MV-4-11 (cell line): ENCODE measurements at places on chromosomes 16 and 17.
A peak's percentile ranks its signal among the peaks of the same experiment; 100 is the strongest.

- DNase-seq, result no peak
Observed at GRCh38 chr16:21060027-21060510, 90.6 kb downstream of the DNAH3 start.

DNA sequence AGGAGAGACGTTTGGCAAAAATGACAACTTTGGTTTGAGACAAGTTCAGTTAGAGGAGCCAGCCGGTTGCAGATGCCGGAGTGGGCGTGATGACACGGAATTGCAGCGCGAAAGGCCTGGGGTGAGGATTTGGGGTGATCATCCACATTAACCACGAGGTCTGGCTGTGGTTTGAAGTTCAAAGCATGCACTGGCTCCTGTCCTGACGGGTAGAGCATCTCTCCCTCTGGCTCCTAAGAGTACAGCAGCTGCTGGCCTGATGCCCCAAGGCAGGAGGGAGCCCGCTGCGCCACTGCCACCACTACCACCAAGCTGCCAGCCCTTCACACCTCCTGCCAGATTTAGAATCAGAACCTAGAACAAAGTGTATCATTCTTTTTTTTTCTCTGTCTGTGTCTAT is 3.7 kb downstream of the RHBDL3 start:
- peak; percentile 77 for DNase-seq

- DNase-seq, result peak; percentile 38
Observed at GRCh38 chr17:61583242-61583641, 7.8 kb downstream of the NACA2 start.

DNA sequence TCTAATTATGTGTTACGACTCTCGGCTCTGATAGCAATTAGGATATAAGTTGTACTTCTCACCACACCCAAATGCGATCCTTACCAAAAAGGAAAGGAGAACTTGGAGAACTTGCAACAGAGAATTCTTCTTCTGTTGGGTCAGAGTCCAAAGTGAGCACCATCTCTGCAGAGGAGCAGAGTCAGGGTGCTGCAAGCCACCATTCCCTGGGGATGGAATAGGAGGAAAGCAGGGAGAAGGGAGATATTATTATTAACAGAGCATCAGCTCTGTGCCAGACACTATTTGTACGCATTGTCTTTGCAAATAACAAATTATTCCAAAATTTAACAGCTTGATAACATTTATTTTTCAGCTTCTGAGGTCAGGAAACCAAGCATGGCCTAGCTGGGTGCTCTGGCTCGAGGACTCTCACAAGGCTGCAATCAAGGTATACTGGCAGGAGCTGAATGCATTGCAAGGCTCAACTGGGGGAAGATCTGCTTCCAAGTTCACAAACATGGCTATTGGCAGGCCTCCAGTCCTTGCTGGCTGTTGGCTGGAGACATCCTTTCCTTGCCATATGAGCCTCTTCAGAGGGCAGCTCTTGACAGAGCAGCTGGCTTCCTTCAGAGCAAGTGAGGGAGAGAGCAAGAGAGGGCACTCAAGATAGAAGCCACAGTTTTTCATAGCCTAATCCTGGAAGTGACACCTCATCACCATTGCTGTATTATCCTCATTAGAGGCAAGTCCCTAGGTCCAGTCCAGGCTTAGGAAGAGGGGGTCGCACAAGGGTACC is 296.2 kb upstream of the CDH5 start:
- DNase-seq, result no peak

GRCh38 chr16:52494621-52495020 is 52.3 kb downstream of the TOX3 start:
- DNase-seq, result no peak

GRCh38 chr16:65808790-65809189 is 557.7 kb upstream of the CDH5 start:
- DNase-seq, result no peak

DNA sequence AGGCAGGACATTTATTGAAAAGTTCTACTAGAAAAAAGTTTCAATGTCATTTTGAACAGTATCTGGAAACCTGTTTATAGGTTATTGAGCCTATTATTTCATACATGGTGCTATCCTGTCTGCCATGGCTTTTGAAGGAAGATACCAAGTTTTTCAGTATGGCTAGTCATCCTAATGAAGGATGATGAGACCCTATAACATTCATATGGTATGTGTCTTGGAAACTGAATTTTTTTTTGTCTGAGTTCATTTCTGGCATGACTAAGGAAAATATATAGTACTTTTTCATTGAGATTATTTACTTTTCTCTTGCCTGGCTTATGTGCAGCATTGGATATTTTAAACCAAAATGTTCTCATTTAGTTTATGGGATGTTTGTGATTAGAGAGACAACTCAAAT is 30.2 kb downstream of the CLTC start:
- no peak for DNase-seq

DNA sequence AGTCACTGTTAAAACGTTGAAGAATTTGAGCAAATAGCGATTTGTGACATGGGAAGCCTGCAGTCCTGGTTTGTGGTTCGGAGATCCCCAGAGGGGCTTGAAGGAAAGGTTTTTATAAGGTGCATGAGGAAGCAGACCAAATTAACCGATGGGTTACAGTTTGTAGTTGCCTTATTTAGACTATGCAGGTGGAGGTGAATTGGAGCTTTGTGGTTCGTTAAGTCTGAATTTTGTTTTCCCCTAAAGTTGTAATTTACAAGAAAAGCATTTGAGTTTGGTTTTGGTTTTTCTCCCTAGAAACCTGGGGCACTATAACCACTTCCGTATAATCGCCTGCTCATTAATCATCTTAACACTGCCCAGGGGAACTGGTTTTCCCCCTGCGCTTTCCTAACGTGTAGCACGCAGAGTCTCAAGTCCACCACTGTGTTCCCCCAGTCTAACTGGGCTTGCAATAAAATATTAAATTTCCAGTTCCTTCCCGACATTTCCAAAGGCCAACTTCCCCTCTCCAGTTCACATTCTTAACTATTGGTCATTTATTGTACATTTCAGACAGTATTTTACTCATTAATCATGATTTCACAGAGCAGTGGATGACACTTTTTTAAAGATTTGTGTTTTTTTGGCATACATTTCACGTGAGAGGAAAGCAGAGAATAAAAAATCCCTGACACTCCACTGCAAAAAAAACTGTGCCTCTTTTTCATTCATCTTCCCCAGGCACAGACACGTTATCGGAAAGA is 932 bp downstream of the ZNF267 start:
- DNase-seq, result peak; percentile 82

GRCh38 chr16:54986409-54986808 is 55.7 kb downstream of the IRX5 start:
- no peak for DNase-seq

DNA sequence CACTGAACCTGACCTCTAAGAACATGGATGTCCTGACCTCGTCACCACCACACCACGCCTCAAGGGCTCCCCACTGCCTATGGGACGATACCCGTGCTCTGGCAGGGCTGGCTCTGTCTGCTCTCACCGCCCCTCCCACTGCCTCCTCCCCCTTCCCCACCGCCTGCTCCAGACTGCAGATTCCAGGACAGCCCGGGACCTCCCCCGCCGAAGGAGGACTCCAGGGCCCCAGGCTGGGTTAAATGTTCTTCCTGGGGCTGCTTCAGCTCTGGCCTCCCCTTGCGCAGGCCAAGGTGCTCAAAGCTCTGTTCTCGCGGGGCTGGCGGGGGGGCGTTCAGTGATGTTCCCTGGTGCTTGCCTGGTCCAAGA is 3.1 kb downstream of the NPW start:
- DNase-seq, result no peak

GRCh38 chr17:50283714-50284113 is 9.4 kb downstream of the TMEM92 start:
- no peak for DNase-seq

- DNase-seq, result no peak
Observed at GRCh38 chr17:76360461-76360860, 6.7 kb upstream of the PRPSAP1 start.

DNA sequence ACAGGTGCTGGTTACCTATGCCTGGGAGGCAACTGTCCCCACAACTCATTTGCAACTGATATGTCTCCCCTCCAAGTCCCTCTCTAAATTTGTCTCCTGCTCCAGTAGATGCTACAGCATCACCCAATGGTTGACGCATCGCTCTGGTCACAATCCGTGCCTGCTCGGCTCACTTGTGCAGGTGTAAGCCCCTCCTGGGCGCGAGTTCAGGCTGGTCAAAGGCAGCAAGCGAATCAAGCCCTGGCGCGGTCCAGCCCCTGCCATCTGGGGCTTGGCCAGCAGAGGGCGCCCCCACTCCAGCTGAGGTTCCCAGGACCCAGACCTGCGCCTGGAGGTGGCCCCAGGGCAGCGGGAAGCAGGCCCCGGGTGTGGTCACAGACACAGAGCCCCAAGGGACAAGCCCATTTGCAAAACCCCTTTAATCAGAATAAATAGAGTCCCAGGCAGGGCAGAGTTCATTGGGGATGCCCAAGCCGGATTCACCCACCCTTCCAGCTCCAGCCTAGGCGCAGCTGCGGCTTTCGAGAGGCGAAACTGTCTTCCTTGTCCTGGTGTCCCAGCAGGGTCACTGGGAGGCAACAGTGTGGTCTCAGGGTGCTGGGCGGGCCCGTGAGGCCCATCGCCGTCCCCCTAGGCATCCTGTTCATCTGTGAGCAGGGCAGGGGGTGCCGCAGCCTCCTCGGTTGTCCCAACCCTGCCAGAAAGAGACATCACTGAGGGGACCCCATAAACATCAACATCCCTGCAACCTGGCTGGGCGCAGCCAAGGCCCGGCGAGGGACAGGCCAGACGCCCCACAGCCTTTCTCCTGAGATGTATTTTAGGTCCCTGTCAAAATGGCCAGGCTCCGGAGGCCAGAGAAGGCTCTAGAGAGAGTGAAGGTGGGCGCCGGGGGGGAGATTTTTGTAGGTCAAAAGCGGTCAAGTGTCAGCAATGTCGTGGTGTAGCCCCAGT is 15.8 kb downstream of the TMC6 start:
- peak; percentile 48 for DNase-seq
